ENCODE measurements at places on chromosomes 5 and 9. TPM values are rescaled to one million over a fixed set of nuclear protein-coding genes. Genes with fewer than 3 reads are reported as not detected.
A peak's percentile ranks its signal among the peaks of the same experiment; 100 is the strongest.

DNA sequence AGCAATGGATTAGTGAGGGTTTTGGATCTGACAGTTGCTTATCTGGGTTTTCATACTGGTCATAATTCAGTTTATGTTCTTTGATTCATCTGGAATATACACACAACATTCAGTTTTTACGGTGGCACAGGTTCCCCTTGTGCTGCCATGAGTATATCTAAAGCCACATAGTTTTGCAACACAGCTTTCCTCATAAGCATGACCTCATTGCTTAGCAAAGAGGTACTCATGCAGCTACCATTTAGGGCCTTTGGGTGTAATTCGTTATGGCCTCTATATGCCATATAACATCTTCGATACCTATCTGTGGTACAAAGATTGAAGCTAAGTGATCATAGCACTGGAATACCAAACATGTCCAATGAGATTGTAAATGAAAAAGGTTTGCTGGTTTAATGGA is 2.9 kb upstream of the RBM22 start:
- H3K4me3 ChIP-seq = no peak overlapping the region
- no peak overlapping the region for H3K27ac ChIP-seq
- peaks cover 9% of the 10 kb centered on the region for H3K36me3 ChIP-seq
- peaks cover 7% of the 10 kb centered on the region for H3K4me1 ChIP-seq

GRCh38 chr9:88268886-88269285 is 119.4 kb upstream of the SPIN1 start:
- no peaks in the 10 kb centered on the region for H3K36me3 ChIP-seq
- DNase-seq = no peak
- H3K27ac ChIP-seq = no peak overlapping the region
- H3K4me1 ChIP-seq = no peaks in the 10 kb centered on the region
- H3K4me3 ChIP-seq = no peak overlapping the region
- no peaks in the 10 kb centered on the region for H3K27me3 ChIP-seq

- no peaks in the 10 kb centered on the region for H3K36me3 ChIP-seq
- H3K27me3 ChIP-seq = no peaks in the 10 kb centered on the region
- no peaks in the 10 kb centered on the region for H3K4me1 ChIP-seq
- H3K4me3 ChIP-seq = no peak overlapping the region
Observed at GRCh38 chr9:103990311-103990710, 103.8 kb upstream of the SMC2 start.

Gene TRIM41
- total RNA-seq = 20.6 TPM

Gene EQTN
- not detected for total RNA-seq

Gene BAAT
- total RNA-seq = 648 TPM

DNA sequence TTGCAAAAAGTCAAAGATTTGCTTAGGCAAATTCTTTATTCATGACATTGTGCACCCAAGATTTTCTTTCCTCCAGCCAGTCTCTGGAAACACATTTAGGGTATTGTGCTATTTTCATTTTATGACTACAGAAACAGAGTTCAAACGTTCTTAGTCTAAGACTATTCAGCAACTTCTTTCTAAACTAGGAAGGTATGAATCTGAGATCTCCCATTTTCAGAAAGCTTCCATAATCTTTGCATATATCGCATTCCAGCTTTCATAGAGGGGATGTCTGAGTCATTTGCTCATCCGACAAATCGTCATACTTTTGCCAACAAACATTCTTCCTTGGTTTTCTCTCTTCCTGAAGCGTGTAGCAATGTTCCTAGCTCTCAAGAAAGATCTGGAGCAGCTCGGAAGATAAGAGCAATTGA is 1.6 kb upstream of the PAPPA start:
- H3K36me3 ChIP-seq = no peaks in the 10 kb centered on the region
- no peaks in the 10 kb centered on the region for H3K4me1 ChIP-seq
- no peak overlapping the region for H3K27ac ChIP-seq
- H3K27me3 ChIP-seq = no peaks in the 10 kb centered on the region
- H3K4me3 ChIP-seq = no peak overlapping the region
- DNase-seq = no peak

Gene PLPP7
- 0.37 TPM for total RNA-seq

Gene QRFP
- 3.3 TPM for total RNA-seq

Gene FOXD1
- not detected for total RNA-seq

DNA sequence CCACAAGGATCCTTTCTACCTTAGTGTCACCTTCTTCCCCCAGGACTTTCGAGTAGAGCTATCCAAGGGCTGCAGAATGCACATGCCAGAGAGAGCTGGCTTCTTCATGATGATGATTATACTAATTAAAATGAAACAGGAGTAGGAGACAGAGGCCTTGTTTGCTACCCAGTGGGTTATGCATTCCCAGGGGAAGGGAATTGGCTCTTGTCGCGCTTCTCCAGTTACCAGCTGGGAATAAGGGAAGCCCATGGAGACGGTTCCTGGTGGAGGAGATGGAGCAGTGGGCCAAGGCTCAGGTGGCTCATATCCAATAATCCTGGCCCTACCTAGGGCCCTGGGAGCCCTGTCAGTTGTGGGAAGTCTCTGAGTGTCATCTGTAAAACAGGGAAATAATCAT is 65.1 kb downstream of the WWC1 start:
- no peak overlapping the region for H3K27ac ChIP-seq
- DNase-seq = no peak
- H3K27me3 ChIP-seq = no peaks in the 10 kb centered on the region
- no peaks in the 10 kb centered on the region for H3K4me1 ChIP-seq
- H3K36me3 ChIP-seq = no peaks in the 10 kb centered on the region
- H3K4me3 ChIP-seq = no peak overlapping the region

GRCh38 chr5:11386398-11386797 is 517.8 kb downstream of the CTNND2 start:
- H3K4me1 ChIP-seq = no peaks in the 10 kb centered on the region
- H3K4me3 ChIP-seq = no peak overlapping the region
- DNase-seq = no peak
- no peak overlapping the region for H3K27ac ChIP-seq

DNA sequence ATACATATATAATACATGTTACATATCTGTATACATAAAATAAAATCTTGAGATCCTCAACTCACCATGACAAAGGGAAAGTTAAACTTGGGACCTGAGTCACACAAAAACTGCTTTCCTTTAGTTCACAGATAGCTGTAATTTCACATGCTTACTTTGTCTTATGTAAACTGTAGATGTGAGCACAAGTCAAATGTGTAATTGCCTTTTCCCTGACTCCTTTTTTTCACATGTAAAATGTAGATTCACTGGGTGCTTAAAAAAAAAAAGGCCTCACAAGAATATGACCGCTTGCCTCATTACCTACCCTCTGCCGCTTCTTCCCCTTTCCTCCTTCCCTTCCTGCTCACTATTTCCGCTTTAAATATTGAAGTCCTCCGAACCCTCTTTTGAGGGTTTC is 21.9 kb upstream of the FAM169A start:
- no peak for DNase-seq
- H3K4me1 ChIP-seq = no peaks in the 10 kb centered on the region
- no peak overlapping the region for H3K4me3 ChIP-seq

Gene SOX30
- total RNA-seq = not detected

DNA sequence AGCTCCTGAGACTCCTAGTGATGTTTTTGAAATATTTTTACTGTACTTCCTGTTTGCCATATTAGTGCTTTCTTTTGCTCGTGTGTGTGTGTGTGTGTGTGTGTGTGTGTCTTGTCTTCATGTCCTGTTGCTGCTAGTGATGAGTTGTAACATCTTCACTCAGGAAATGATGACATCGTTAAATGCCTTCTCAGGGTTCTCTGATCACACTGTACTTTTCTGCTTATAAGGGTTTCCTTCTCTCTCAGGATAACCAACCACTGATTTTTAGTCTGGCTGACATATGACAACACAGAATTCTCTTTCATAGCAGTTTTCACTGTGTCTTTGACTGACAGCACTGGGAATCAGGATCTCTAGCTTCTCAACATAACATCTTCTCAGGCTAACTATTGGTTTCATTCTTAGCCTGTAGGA is 16.1 kb downstream of the SV2C start:
- DNase-seq = no peak
- H3K36me3 ChIP-seq = no peaks in the 10 kb centered on the region
- H3K4me3 ChIP-seq = no peak overlapping the region

Gene BNC2
- 0.80 TPM for total RNA-seq

Gene FYB1
- 3.7 TPM for total RNA-seq

DNA sequence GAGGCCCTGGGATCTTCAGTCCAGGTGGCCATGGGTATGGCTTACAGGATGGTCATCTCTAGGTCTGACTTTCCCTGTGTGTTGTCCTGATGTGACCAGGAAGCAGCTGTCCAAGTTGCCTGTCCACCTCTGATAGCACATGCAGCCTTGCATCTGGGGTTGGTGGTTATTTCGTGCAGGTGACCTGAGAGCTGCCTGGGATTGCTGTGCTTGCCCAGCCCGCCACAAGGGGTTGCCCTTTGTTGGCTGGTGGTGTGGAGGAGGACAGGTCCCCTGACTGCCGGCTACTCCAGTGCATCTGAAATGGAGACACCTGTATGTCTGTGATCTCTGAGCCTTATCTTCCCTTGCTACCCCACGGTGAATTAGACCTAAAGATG is 212.6 kb downstream of the ARHGAP26 start:
- no peak overlapping the region for H3K4me3 ChIP-seq
- no peaks in the 10 kb centered on the region for H3K36me3 ChIP-seq
- no peaks in the 10 kb centered on the region for H3K27me3 ChIP-seq
- H3K4me1 ChIP-seq = peaks cover 17% of the 10 kb centered on the region
- no peak for DNase-seq
- no peak overlapping the region for H3K27ac ChIP-seq

DNA sequence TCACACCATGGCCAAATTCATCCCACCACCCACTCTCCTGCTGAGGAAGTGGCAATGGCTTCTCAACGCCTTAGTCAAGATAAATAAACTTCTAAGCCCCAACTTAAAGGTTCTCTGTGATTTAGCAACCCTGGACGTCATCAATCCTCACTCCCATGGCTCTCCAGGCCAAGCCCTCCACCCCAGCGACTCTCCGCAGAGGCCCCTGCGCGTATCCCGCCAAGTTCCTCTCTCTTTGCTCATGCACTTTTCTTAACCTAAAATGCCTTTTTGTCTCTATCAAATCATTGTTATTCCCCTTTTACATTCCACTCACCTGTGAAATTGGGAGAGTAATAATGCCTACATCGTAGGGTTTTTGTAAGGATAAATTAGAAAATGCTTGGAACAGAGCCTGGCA is 88.6 kb downstream of the NRG2 start:
- H3K27me3 ChIP-seq = no peaks in the 10 kb centered on the region
- no peaks in the 10 kb centered on the region for H3K36me3 ChIP-seq
- DNase-seq = no peak
- no peak overlapping the region for H3K4me3 ChIP-seq
- no peaks in the 10 kb centered on the region for H3K4me1 ChIP-seq
- H3K27ac ChIP-seq = no peak overlapping the region

Gene MSMP
- total RNA-seq = not detected

DNA sequence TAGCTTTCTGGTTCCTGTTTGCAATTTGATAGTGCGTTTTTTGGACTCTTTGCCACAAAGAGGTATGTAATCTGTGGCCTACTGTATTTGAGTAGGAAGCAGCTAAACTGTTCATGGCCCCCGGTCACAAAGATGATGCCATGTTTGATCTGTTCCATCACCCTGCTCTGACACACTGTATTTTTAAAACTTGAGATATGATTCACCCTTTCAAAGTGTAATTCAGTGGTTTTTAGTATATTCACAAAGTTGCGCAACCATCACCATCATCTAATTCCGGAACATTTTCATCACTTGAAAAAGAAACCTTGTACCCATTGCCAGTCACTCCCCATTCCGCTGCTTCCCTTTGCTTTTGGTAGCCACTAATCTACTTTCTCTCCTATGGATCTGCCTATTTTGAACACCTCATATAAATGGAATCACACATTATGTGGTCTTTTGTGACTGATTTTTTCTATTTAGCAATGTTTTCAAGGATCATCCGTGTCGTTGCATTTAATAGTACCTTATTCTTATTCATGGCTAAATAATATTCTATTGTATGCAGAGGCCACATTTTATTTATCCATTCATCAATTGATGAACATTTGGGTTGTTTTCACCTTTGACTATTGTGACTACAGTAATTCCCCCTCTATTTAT is 141.6 kb downstream of the NR3C1 start:
- H3K4me3 ChIP-seq = no peak overlapping the region
- no peak for DNase-seq
- no peaks in the 10 kb centered on the region for H3K4me1 ChIP-seq
- no peak overlapping the region for H3K27ac ChIP-seq
- H3K27me3 ChIP-seq = no peaks in the 10 kb centered on the region

DNA sequence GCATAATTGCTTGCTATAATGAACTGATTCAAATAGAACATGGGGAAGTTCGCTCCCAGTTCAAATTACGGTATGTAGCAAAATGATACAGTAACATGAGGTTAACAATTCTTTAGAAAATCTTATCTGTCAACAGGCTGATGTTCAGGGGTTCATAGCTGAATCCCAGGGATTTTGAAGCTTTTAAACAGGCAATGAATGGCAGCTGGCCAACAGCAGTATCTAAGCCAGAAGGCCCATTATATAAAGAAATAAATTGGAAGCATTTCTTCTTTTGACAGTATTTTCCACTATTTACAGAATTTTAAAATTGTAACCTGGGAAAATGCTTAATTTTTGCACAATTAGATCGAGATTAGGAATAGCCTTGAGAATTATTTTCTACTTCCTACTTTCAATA is 126.8 kb downstream of the PDE8B start:
- no peaks in the 10 kb centered on the region for H3K27me3 ChIP-seq
- H3K27ac ChIP-seq = no peak overlapping the region
- no peak for DNase-seq
- H3K36me3 ChIP-seq = no peaks in the 10 kb centered on the region
- no peak overlapping the region for H3K4me3 ChIP-seq

Gene IFNA13
- total RNA-seq = not detected

DNA sequence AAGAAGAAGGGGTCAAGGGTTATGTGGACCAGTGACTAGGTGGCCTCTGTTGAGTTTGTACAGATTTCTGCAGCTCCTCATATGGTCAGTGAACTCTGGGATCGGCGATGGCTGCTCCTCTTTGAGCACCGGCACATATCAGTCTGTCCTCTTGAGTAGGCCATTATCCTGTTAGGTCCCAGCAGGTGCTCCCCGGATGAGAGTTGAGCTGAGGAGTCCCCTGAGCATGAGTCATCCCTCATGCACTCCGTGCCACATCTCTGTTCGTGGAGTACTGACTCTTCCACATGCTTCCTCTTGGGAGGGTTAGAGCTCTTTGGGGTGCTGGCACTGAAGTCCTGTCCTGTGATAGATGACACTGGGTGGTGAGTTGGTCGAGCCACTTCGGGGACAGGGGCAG is 143.7 kb downstream of the PTTG1 start:
- H3K4me3 ChIP-seq = no peak overlapping the region
- H3K27me3 ChIP-seq = no peaks in the 10 kb centered on the region
- no peaks in the 10 kb centered on the region for H3K36me3 ChIP-seq

Gene MARCOL
- not detected for total RNA-seq

- no peaks in the 10 kb centered on the region for H3K27me3 ChIP-seq
- no peak for DNase-seq
- H3K27ac ChIP-seq = no peak overlapping the region
- H3K4me3 ChIP-seq = peak overlapping the region; percentile 35
Observed at GRCh38 chr9:78370991-78371390, 74.1 kb downstream of the PSAT1 start.

Gene VCAN
- total RNA-seq = 7.2 TPM

Gene LCN1
- total RNA-seq = not detected

Data from right lobe of liver (tissue), 6 donors.